ENCODE measurements at places on chromosomes 6 and 20. TPM values are rescaled to one million over a fixed set of nuclear protein-coding genes. Genes with fewer than 3 reads are reported as not detected.
A peak's percentile ranks its signal among the peaks of the same experiment; 100 is the strongest.

DNA sequence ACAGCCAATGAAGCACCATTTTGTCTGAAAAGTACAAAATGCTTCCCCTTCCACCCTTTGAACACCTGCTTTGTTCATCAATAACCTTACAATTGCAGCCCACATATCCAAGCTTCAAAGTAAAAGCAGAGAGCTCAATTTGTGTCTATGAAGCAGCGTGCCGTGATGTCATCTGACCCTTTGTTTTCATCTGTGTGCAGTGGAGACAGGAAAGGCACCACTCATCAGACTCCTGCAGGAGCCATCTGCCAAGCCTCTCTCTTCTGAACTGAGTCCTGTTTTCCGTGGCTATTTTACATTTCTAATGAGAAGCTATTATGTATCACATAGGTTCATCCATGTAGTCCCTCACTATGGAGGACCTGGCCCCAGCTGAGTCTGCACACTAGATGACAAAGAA is 7.5 kb upstream of the LY86 start:
- DNase-seq = no peak

- DNase-seq = no peak
Observed at GRCh38 chr6:109081516-109082187, 13.0 kb downstream of the SESN1 start.

GRCh38 chr6:40075056-40075590 is 140.9 kb upstream of the MOCS1 start:
- no peak for DNase-seq

ATP9A gene
- total RNA-seq = 7.9 TPM

PBOV1 gene
- total RNA-seq = not detected

DNA sequence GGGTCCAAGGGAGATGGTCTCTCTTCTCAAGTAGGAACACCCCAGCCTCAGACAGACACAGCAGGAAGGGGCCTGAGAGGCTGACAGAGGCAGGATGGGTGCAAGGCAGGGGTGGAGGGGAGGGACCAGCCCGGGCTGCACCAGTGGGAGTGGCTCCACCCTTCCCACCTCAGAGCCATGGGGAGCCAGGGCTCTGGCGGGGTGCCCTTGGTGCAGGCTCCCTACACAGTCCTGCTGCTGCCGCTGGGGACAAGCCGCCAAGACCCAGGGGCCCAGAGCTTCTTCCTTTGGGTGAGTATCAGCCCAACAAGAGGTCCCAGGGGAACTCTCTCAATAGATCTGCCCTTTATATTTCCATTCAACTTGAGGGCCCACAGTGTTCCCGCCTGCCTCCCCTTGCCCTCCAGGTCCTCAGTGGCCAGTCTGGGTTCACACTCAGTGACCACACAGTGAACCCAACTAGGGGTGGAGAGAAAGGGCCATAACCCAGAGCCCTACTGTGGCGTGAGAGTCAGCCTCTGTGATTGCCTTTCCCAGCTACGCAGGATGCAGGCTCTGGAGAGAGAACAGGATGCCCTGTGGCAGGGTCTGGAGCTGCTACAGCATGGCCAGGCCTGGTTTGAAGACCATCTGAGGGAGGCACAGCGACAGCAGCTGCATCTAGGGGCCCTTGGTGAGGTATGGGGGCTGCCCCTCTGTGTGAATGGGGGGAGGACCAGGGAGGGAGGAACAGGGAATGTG is 592 bp downstream of the SAPCD1 start:
- DNase-seq = no peak

C2 gene
- total RNA-seq = 1.5 TPM

VWA7 gene
- 0.34 TPM for total RNA-seq

- DNase-seq = peak; percentile 6
Observed at GRCh38 chr6:128098000-128098581, 197.2 kb upstream of the THEMIS start.

GRCh38 chr6:3451498-3451897 is 5.4 kb downstream of the SLC22A23 start:
- DNase-seq = no peak

DNA sequence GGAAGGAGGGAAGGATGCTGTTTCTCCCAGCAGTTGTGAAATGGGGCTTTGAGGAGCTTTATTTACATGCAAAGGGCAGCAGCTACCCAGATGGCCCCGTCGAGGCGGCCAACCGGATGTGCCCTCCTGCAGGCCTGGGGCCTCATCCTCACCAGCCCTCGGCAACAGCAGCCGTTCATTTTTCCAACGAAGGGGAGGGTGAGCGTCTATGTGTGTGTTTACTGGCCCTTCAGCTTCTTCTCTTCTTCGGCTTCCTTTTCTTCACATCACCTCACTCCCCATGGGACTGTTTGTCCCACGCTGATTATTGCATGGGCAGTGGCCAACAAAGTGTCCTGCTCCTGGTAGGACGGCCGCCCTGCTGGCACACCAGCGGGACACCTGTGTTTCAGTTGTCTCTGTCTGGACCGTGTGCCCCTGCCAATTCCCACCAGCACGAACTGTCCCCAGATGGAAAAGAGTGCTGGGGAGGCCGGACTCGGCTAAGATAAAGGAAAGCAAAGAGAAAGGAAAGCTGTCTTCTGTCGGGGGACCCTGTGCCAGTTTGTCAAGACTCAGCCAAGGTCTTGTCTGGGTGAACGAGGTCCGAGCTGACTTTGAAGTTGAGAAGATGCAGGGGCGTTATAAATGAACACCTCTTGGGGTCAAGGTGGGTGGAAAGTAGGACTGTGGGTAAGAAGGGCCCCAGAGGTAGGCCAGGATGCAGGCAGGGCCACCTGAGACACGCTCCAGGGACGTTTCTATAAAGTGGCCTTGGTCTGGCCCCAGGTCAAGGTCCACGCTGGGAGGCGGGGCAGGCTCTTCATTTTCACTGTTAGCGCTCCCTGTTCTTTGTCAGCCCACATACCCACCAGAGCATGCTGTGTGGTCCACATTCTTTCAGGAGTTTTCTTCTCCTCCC is 57.0 kb downstream of the FAM50B start:
- DNase-seq = no peak

- DNase-seq = peak; percentile 9
Observed at GRCh38 chr6:151914484-151914883, 107.0 kb downstream of the ESR1 start.

C6orf15 gene
- total RNA-seq = not detected

- DNase-seq = peak; percentile 46
Observed at GRCh38 chr6:56802584-56802983, 152.3 kb upstream of the BEND6 start.

RSPH4A gene
- under 0.01 TPM for total RNA-seq

- no peak for DNase-seq
Observed at GRCh38 chr6:126905917-126906316, 212.6 kb upstream of the RSPO3 start.

DNA sequence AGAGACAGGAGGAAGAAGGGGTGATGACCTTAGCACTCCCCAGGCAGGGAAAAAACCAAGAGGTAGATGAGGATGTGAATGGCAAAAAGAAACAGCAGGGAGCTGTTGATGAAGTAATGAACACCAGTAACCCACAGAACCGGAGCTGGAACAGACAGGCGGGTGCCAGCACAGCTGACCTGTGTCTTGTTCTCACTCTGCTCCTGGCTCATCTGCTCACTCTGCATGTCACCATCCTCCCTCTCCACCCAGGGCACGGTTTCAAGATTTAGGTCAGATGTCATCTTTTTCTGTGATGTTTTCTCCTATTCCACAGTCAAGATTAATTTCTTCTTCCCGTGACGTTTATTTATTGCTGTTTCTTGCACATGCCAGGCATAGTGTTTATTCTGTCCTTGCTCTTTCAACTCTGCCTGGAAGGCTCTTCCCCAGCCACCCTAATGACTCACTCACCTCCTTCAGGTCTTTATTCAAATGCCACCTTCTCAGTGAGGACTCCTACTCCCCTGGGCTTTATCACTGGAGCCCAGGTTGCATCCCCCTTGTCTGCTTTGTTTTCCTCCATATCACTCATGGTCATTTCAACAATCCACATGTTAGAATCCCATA is 164.5 kb upstream of the HDAC2 start:
- DNase-seq = no peak

ATF6B gene
- total RNA-seq = 17.7 TPM

GRCh38 chr20:57581202-57582028 is 20.5 kb downstream of the PCK1 start:
- no peak for DNase-seq

GRCh38 chr6:19159089-19159488 is 678.1 kb upstream of the ID4 start:
- DNase-seq = no peak

PTPRK gene
- total RNA-seq = 40.1 TPM

GRCh38 chr6:137970368-137970767 is 103.3 kb downstream of the TNFAIP3 start:
- DNase-seq = no peak

DNA sequence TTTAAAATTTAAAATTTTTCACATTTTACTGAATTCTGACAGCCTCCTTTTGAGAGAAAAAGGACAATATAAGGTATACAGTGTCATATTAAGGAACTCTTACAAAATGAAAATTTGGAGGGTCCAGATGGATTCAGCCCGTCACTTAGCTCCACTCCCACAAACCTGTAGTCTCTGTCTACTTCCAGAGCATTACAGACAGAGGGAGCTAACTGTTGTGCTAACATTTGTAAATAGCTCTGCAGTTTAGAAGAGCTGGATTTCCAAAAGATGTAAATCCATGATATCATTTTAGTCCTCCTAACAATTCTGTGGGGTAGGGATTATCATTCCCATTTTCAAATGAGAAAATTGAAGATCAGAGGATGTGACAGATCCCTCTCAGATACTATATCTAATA is 16.1 kb upstream of the SERINC3 start:
- DNase-seq = no peak

ETV7 gene
- 0.69 TPM for total RNA-seq

WFDC10B gene
- total RNA-seq = not detected

HUS1B gene
- total RNA-seq = 2.9 TPM

DNA sequence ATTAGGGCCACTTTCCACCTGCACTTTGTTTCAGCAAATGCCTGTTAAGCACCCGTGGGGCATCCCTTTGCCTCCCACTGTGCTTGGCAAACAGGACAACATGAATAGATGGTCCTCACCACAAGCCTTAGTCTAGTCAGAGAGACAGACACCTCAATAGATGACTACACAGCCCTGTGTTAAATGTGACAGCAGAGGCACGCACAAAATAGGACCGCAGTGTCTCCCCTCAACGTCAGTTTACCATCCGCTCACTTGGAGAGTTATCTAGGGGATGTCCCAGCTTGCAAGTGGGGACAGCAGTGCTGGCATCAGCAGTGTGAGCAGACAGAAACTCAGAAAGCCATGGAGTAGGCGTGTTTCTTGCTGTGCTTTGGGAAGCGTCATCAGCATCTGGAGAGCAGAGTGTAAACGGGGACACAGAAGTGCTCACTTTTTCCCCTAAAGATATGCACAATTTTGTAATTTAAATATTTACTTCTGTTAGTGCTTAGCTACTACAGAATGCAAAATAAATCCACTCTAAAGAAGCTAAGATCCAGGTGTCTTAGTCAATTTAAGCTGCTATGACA is 66.0 kb upstream of the TXNDC5 start:
- DNase-seq = no peak
